ENCODE measurements at places on chromosomes 3 and 15. TPM values are rescaled to one million over a fixed set of nuclear protein-coding genes. Genes with fewer than 3 reads are reported as not detected.

The LSAMP gene
- 0.37 TPM for total RNA-seq

The RETNLB gene
- total RNA-seq, result not detected

The LDHAL6B gene
- not detected for total RNA-seq

The SERINC4 gene
- total RNA-seq, result 0.38 TPM

The TRH gene
- total RNA-seq, result 0.59 TPM

The RGMA gene
- 34.3 TPM for total RNA-seq

The ARL13B gene
- total RNA-seq, result 8.1 TPM

The PLA2G4F gene
- total RNA-seq, result not detected

The FGD5 gene
- total RNA-seq, result 19.8 TPM

The GOLGA6L7 gene
- total RNA-seq, result not detected

The SLC12A8 gene
- total RNA-seq, result 9.3 TPM

The CPA3 gene
- total RNA-seq, result not detected

The H1-8 gene
- not detected for total RNA-seq

The REC114 gene
- not detected for total RNA-seq

The CASR gene
- 0.15 TPM for total RNA-seq

The DUOXA2 gene
- total RNA-seq, result not detected

The UBE2E2 gene
- total RNA-seq, result 56.8 TPM

The ZFYVE19 gene
- total RNA-seq, result 25.5 TPM

The KLHL6 gene
- total RNA-seq, result 0.33 TPM

The EPB42 gene
- total RNA-seq, result not detected

The EPHA6 gene
- 1.0 TPM for total RNA-seq

The HCLS1 gene
- total RNA-seq, result 0.48 TPM

The HCN4 gene
- 5.2 TPM for total RNA-seq

The NANOGP8 gene
- total RNA-seq, result 221 TPM

The IGSF10 gene
- 0.21 TPM for total RNA-seq

The INSYN1 gene
- total RNA-seq, result 5.1 TPM

The PYGO1 gene
- 0.24 TPM for total RNA-seq

The SLC28A1 gene
- not detected for total RNA-seq

The COLQ gene
- 1.00 TPM for total RNA-seq

The SLC9C1 gene
- total RNA-seq, result 0.41 TPM

The ROBO2 gene
- total RNA-seq, result 8.3 TPM

The SLC27A2 gene
- 1.6 TPM for total RNA-seq

The DNASE1L3 gene
- total RNA-seq, result not detected

The CA12 gene
- 0.70 TPM for total RNA-seq

The UBE3A gene
- 65.0 TPM for total RNA-seq

The FANCI gene
- 69.6 TPM for total RNA-seq

The SLC38A3 gene
- 0.21 TPM for total RNA-seq

The SCG3 gene
- total RNA-seq, result 19.0 TPM

The TRIM42 gene
- not detected for total RNA-seq

The GOLGA6A gene
- total RNA-seq, result 4.7 TPM

The POLG gene
- total RNA-seq, result 79.4 TPM

The C2CD4A gene
- total RNA-seq, result not detected

The LRRC34 gene
- 8.5 TPM for total RNA-seq

The SI gene
- not detected for total RNA-seq

The INKA1 gene
- total RNA-seq, result 6.5 TPM

The SLC28A2 gene
- not detected for total RNA-seq

The SPTBN5 gene
- total RNA-seq, result 0.55 TPM

The KATNBL1 gene
- 53.3 TPM for total RNA-seq

The SST gene
- total RNA-seq, result 0.45 TPM

The EPHB3 gene
- total RNA-seq, result 8.4 TPM

The ADGRG7 gene
- total RNA-seq, result not detected

The FMN1 gene
- 1.7 TPM for total RNA-seq

The ALDH1A2 gene
- 0.10 TPM for total RNA-seq
